ENCODE measurements at places on chromosomes 5 and 9. TPM values are rescaled to one million over a fixed set of nuclear protein-coding genes. Genes with fewer than 3 reads are reported as not detected.

Gene TCF7
- total RNA-seq = 0.52 TPM

Gene TJP2
- total RNA-seq = 17.2 TPM

Gene ZNF346
- total RNA-seq = 12.0 TPM

Gene TPM2
- total RNA-seq = 4,180 TPM
